ENCODE measurements at places on chromosomes 11 and 22. TPM values are rescaled to one million over a fixed set of nuclear protein-coding genes. Genes with fewer than 3 reads are reported as not detected.

- no peak for DNase-seq
These were observed 485.2 kb downstream of the LRRC4C start for GRCh38 chr11:40974186-40974795.

- no peak for DNase-seq
These were observed 26.0 kb upstream of the CBX7 start for GRCh38 chr22:39178206-39179111.

DNA sequence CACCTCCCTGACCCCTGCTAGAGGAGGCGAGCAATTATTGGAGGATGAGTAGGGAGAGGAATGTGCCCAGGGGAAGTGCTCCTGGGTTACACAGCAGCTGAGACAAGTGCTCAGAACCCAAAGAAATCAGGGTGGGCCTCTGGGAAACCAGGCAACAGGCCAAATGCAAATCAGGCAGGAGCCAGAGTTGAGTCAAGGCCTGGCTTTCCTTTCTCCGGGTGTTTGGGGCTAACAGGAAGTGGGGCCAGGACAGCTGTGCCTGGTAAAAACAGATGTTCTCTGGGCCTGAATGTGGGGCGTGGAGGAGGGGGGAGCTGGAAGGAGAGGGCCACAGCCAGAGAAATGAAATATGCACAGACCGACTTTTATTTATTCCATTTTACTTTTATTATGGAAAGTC, 22.0 kb downstream of the MFNG start:
- no peak for DNase-seq

GRCh38 chr22:22961574-22961973, 74.0 kb downstream of the IGLL5 start:
- DNase-seq: no peak

DNA sequence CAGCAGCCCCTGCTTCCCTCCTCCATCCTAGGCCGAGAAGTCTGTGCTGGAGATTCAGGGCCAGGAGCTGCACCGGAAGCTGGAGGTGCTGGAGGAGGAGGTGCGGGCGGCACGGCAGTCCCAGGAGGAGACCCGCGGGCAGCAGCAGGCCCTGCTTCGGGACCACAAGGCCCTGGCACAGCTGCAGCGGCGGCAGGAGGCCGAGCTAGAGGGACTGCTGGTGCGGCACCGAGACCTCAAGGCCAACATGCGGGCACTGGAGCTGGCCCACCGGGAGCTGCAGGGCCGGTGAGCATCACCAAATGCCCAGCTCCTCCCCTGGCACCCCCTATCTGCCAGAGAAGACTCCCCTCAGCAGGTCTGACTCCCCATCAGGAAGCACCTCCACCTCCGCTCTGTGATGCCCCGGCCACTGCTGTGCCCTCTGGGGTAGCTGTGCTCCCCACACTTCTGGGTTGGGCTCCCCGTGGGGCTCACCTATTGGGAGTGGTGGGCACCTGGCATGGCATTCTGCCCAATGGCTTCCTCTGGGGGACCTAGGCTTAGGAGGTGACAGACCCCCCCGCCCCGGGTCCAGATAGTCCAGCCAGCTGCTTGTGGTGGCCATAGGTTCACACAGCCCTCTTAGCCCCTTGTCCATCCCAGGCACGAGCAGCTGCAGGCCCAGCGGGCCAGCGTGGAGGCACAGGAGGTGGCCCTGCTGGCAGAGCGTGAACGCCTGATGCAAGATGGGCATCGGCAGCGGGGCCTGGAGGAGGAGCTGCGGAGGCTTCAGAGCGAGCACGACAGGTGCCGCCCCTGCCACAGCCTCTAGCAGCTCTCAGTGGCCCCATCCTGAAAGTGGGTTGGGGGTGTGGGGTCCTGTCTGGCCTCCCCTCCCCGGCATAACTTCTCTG, 6.6 kb upstream of the RPS6KA4 start:
- no peak for DNase-seq

DNA sequence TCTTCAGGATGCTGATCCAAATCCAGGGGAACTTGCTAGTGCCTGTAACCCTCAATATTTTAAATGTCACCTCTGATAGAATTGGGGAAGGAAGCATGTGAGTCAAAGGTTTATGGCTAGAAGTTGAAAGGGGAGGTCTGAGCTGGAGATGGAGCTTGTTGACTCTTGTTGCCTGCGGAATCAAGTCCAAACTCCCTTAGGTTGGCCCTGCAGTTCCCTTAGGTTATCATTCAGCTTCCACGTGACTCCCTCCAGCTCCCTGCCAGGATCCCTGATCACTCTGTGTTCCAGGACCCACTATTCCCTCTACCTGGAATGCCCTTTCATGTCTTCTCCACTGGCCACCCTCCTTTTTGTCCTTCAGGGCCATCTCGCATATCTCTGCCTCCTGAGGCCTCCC, 26.2 kb upstream of the LIPT2 start:
- DNase-seq: no peak

GRCh38 chr22:44918925-44919392, 90.8 kb downstream of the PHF21B start:
- DNase-seq: no peak

Gene CTSW
- polyA plus RNA-seq: 0.73 TPM

GRCh38 chr11:122850076-122850631, 11.9 kb downstream of the CRTAM start:
- DNase-seq: peak; percentile 37
